Right atrium auricular region (tissue), 2 donors: ENCODE measurements at places on chromosomes 3 and 15. TPM values are rescaled to one million over a fixed set of nuclear protein-coding genes. Genes with fewer than 3 reads are reported as not detected.

DNA sequence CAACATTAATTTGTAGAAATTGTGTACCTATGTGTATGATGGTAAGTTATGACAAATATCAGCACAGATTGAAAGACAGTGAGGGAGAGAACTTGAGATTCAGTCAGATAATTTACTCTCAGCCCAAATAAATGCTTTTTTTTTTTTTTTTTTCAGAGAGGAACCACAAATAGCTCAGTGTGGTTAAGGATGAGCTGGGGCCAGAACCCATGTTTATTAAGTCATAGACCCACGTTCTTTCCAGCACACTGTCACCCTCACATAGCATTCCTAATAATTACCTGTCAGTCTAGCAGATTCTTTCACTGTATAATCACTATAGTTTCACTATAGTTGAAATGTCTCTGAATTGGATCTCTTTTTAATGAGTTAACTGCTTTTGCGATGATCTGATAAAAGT lies 246.1 kb downstream of the ZIC1 start:
- no peak for DNase-seq

- DNase-seq, result no peak
Observed at GRCh38 chr3:126732281-126733060, 28.4 kb downstream of the CHCHD6 start.

CCR3 gene
- not detected for total RNA-seq

DNA sequence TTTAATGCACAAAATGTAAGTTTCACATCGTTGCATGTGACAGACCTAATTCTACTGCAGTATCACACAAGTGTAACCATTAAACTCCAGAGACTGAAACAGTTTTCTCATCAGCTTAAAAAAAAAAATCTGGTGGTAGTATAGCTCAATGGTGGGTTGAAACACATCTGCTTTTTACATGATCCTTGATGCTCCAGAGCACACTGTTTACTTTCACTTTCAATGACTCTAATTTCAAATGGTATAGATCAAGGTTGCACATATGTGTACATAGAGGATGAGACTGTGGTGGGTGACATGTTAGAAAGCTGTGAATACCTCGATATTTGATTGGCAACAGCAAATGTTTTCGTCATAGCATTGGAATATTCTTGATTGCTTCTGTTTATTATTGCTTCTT lies 22.4 kb downstream of the MCTP2 start:
- no peak for DNase-seq

GRCh38 chr15:89095073-89095472 lies 6.8 kb downstream of the ABHD2 start:
- DNase-seq, result no peak

DNA sequence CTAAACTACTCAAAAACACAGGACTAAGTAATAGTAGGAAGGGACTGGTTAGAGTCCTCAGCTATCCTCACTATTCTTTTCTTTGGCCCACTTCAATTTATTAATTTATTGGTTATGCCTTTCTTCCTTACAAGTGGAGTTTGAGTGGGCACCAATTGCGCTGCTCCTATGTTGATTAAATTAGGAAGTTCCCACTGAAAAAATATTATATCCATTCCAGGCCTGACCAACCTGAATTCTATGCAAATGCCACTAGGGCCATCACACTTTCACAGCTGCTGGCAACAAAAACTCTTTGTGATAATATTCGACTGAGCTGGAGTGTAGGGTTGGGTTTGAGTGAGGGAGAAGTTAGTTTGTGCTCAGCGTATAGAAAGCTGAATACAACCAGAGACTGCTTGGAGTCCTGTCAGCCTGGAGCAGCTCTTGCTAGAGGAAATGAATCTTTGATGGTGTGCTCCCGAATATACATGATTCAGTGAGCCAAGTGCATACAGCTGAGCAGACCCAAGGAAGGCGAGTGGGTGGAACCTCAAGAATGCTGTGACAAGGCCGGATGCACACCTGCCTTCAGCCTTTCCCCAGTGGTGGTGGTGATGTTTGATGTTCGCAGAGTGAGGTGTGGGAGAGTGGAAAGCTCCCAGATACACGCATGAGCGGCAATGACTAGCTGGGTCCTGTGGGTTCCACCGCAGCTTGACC lies 1.5 kb downstream of the ARHGEF3 start:
- DNase-seq, result no peak

PRKCD gene
- total RNA-seq, result 14.8 TPM

DNA sequence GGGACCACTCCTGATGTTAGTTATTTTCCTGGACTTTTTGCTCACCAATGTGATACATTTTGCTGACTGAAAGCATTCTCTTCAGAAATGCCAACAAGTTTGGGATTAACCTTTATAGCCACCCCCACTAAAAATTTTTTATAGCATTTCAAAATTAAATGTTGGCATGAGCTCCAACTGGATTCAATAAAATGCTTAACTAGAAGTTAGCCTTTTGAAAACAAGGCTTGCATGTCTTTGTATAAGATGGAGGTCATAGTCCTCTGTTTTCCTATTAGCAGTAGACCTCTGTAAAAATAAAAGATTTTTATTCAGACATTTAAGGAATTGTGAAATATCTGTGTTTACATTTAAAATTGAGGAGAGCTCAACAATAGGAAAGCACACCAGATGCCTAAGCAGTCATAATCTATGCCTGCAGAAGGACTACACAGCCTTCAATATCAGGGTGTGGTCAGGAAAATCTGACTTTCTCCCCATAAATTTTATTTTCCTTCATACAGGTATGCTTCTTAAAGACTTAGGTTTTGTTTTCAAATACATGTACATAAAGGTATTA lies 87.2 kb downstream of the DNAJC13 start:
- no peak for DNase-seq

DNA sequence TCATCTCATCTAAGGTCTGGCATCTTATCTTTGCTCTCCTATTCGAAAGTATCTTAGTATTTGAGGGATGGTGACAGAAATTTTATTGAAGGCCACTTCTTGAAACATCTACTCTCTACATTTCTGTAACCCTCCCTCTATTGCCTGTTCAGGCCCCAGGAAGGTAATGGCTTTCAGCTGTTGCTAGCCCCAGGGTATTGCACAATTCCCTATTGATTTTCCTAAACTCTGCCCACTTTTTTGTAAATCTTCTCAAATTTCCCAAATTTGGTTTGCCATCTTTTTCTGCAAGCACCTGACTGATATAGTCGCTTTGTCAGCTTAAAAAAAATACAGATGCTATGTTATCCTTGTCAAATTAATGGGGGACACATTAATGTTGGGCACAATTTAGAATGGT lies 242.1 kb downstream of the RAP2B start:
- DNase-seq, result no peak

DNA sequence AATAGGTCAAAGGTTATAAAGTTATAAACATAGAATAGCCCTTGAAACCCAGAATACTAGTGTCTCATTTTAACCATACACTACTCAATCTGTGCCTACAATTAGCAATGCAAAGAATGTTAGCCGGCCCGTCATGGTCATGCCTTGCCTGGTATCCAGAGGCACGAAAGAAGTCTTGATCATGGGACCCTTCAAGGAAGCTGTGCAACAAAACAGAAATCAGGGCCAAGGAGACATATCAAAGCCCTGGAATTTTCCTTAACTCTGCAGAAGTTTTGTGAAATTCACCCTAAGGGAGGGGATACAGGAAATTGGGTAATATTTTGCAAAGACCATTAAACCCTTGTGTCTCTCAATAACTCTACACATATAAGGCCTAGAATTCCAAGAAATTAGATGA lies 482.4 kb downstream of the ROBO1 start:
- DNase-seq, result no peak

SYNPR gene
- total RNA-seq, result 8.3 TPM

DNA sequence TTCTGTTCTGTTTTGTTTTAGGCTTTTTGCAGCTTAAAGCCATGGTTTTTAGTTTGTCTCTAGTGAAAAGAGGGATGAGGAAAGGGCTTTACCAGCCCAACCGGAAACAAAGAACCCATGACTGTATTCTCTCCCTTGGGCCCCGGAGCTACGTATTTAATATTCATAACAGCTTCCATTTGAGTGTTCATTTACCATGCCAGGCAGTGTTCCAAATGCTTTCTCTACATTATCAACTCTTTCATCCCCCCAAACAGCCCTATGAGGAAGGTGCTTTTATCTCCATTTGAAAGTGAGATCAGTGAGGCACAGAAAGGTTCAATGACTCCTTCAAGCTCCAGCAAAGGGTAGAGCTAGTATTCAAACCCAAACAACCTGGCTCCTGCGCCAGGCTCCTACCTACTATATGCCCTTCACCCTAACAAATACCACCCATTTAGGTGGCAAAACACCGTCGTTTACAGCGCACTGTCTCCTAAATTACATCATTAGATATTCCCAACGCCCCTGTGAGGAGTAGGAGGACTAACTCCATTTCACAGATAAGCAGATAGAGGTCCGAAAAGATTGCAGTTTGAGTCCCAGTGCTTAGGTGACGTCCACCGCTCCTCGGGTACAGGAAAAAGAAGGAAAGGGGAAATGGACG lies 27.9 kb downstream of the GTPBP8 start:
- no peak for DNase-seq

FAM3D gene
- total RNA-seq, result not detected

ANKRD63 gene
- 1.3 TPM for total RNA-seq

DNA sequence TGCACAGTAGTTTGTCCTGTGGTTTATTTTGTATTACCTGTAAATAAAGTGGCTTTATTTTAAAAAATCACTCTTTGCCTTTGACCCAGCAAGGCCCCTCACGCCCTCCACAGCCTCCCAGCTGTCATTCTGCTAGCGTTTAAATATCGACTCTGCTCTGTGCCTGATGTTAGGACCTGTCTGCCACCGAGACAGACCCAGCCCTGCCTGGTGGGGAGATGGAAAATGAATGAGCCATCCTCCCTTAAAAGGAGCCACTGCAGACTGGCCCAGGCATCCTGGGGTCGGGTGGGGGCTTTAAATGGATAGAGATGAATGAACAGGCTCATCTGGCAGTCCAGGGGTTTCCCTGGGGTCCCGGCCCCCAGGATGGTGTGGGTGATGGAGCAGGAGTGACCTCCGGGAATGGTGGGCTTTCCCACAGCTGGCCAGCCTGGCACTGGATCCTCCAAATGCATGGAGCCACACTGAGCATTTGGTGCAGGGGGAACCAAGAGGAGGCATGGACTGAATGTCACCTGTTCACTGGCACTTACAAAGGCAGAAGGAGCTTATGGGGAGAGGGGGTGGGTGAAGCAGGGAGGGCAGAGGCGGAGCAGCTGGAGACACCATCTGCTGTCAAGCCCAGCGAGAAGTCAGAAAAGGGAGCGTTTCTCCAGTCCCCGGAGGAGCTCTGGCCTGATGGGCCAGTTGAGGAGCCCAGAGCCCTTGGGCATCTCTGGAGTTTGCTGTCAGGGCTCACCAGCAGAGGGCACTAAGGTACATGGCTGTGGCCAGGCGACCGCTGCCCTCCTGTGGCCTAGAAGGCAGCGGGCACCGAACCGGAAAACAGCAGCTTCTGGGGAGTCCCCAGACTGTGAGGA lies 11.9 kb downstream of the GRM2 start:
- no peak for DNase-seq

DNA sequence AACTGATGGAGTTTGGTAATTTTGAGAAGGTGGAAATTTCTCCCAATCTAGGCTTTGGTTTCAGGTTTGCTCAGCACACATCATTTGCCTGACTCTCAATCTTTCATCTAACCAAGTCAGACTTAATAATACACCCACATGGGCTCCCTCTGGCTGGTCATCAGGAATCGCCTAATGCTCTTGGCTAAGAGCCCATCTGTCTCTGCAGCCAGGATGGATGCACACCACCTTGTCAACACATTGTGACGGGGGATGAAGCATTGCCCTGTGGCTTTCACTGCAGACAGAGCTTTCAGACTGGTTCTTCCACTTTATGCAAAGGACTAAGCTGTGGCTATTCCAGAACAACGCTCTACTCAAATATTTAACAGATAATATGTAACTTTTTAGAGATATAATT lies 3.0 kb upstream of the HDGFL3 start:
- DNase-seq, result no peak

GPR62 gene
- total RNA-seq, result 0.82 TPM

DNA sequence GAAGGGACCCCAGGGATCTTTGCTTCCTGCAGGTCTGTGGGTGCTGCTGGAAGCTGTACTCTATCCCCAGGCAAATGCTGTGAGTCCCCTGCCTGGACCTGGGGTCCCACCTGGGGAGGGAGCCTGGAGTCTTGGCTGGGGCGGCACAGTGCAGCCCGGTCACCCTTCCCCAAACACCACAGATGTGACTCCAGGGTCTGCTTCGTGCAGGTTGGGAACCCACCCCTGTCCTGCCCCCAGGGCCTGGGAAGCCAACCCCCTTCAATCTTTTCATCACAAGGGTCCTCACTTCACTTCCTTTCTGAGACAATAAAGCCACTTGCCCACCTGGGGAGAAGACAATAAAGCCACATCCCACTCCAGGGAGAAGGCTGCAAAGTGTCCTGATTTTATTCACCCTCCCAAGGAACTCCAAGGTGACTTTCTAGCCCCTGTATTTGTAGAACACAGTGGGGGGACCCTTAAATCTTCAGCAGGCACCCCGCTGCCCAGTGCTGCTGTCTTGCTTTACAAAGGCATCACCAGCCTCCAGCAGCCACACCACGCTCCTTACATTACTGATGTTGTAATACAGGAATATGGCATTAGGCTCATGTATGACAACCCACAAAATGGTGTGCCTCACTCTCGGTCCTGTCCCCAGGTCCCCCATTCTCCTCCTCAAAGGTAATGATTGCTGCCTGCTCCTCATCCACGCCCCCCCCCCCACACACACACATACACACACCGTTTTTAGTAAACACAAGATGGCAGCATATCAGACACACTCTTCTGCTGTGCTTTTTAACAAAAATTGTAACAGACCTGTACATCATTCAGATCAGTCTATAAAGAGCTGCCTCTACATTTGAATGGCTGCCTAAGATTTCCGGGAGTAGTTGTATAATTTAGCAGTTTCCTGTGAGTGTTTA lies 9.9 kb downstream of the C3orf22 start:
- peak; percentile 50 for DNase-seq

DNA sequence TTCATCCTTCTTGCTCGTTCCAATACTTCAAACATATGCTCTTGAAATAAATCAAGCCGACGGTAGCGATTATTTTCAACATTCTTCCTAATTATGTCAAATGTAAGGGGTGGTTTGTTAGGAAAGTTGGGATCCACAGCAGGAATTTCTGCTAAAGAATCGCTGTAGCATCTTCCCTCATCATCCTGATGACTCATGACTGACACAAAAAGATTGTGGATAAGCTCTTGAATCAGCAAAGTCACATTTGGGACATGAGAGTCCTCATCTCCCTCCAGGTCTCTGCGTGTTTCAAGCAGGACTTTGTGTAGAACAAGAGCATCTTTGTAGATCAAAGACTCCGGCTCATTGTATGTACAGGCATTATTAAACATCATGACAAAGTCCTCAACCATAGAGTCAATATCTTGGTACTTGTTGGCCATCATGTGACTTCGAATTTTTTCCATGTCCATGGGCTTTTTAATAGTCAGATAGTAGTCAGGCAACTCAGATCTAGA lies 73.0 kb downstream of the UQCC5 start:
- DNase-seq, result no peak

ADGRG7 gene
- not detected for total RNA-seq

- no peak for DNase-seq
Observed at GRCh38 chr3:148601766-148602685, 95.7 kb upstream of the AGTR1 start.

GOLGA8O gene
- total RNA-seq, result not detected

DNA sequence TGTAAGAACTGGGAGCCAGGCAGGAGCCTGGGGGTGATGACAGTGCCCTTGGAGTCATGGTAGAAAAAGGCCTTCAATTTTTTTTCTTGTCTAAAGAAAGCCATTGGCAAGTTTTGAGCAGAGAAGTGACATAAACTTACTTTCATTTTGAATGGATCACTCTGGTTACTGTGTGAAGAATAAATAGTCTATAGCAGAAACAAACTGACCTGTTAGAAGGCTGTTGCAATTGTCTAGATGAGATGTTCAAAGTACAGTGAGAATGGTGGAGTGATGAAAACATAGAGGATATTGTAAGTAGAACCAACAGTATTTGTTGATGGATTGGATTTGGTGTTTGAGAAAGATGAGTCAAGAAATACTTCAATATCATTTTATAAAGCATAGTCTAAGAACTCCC lies 439.9 kb downstream of the TBL1XR1 start:
- DNase-seq, result no peak
